ENCODE measurements at places on chromosomes 3 and 15. TPM values are rescaled to one million over a fixed set of nuclear protein-coding genes. Genes with fewer than 3 reads are reported as not detected.

A4GNT gene
- not detected for total RNA-seq

AADACL2 gene
- total RNA-seq: not detected

IRAK2 gene
- 17.6 TPM for total RNA-seq

CPLX3 gene
- not detected for total RNA-seq

SUSD5 gene
- total RNA-seq: 4.0 TPM

SNURF gene
- 13.7 TPM for total RNA-seq

All from A549 treated with Mapracorat at 1 μM for 4 hours (cell line).